ENCODE measurements at places on chromosomes 7 and 10.

DNA sequence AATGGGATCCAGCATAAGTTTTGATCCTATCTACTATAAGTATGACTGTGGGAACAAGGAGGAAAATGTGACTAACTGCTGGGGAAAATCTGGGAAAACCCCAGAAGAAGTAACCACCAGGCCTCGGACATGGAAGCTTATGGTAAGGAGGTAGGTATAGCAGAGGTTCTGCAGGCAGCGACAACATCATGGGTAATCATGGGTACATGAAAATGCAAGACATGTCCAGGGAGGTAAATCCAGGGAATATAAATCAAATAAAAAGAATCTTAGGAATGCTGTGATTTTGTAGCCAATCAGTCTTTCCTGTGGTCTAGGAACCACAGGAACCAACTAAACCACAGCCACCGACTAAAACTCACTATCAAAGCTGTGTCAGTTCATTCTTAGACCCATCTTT, 168.3 kb upstream of the NPY start:
- no peak for DNase-seq

DNA sequence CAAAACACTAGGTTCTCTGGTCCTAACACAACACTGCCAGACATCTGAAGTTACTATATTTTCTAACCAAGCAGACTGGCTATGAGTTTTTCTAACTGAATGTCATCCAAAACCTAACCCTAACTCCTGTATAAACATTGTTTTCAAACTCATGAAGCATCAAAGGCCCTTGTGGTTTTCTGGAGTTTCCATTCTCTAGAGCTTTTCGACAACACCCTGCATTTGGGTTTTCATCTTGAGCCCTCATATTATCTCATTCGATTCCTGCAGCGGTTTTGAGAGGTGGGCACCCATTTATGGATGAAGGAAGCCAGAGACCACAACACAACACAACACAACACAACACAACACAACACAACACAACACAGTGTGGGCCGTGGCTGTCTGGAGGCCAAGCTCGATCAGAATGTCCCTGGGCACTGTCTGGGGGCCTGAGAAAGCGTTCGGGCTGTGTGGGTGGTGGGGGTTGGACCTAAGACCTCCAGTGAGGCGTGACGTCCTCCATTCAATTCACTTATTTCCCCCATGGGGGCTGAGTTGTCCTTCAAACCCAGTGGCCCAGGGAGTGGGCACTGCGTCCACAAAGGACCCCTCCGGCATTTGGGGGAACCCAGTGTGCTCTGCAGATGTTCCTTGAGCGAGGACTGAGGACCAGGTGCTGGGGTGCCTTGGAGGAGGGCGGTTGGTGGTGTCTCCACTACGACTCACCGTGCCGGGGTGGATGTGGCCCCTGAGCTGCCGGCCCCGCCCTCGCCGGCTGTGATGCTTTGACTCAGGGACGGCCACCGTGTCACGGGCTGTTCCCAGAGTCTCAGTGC, 490.4 kb downstream of the DNAJB6 start:
- no peak for DNase-seq

DNA sequence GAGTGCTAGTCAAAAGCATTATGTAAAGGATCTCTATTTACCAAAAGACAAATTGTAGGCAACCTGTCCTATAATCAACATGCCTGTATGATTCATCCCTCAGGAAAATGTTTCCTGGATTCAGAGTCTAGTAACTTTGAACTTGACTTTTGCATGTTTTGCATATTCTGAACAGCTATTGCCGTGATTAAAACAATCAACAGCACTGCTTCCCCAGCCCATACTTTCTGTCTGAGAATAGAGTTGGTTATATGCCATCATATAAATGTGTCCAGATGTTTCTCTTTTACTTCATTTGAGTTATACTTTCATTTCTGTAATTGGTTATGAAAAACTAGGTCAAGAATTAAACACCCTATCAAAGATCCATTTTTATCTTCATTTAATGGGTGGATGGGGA, 83.5 kb downstream of the ZMYND11 start:
- DNase-seq: no peak

GRCh38 chr7:86645676-86646276, 2.1 kb downstream of the GRM3 start:
- DNase-seq: peak; percentile 65

DNA sequence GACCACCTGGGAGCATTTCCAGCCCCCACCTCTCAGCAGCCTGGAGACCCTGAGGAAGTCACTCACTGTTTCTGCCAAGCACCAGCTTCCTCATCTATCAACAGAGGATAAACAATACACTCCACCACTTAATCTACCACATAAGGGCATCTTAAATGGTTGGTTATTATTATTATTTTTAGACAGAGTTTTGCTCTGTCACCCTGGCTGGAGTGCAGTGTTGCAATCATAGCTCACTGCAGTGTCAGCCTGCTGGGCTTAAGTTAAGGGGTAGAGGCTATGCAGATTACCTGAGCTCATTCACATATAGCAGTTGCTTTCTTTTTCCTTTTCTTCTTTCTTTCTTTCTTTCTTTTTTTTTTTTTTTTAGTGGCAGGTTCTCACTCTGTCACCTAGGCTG, 59.5 kb upstream of the ELN start:
- DNase-seq: no peak

DNA sequence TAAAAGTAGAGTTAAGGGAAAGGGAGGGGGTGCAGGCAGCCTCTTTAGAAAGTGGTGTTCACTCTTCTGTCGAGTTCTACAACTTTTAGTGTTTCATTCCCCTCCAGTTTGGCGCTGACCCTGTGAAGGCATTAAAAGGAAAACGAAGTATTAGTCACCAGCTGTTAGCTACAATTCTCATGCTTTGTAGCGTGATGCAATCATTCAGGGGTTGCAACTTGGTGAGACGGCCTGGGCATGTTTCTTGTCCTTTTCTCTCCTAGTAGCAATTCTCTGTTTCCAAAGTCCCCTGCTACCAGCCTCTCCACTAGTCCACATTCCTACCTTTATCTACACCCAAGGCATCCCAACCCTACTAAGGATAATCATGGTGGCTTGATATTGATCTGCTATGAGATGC, 33.7 kb upstream of the DGKI start:
- no peak for DNase-seq

- DNase-seq: no peak
Measured at GRCh38 chr10:52082307-52082706, 231.8 kb upstream of the DKK1 start.

GRCh38 chr10:116160271-116160670, 112.7 kb downstream of the GFRA1 start:
- DNase-seq: no peak

DNA sequence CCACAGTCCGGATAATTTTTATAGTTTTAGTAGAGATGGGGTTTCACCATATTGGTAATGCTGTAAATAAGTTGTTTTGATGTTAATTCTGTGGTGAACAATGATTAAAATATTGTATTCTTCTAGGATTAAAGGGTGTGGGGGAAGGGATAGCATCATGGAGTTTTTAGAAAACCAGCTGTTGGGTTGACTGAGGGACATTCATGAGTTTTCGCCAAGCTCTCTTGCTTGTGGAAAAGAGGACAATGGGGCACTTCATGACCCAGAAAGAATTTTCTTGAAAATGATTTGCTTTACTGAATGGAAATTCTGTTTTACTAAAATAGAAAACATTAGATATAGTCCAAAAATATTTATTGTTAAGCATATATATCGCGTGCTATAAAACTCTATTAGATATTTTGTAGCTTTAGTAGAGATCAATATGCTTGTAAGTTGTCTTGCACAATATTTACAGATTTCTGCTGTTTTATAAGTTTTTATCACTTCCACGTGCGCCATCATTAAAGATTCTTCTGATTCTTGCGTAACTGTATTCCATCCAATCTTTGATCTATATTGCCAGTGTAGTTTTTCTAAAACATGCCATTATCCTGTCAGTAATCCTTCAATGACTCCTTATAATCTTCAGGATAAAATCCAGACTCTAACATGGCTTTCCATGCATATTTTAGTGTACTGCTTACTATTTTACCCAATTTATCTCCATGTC, 41.8 kb downstream of the LCOR start:
- no peak for DNase-seq

DNA sequence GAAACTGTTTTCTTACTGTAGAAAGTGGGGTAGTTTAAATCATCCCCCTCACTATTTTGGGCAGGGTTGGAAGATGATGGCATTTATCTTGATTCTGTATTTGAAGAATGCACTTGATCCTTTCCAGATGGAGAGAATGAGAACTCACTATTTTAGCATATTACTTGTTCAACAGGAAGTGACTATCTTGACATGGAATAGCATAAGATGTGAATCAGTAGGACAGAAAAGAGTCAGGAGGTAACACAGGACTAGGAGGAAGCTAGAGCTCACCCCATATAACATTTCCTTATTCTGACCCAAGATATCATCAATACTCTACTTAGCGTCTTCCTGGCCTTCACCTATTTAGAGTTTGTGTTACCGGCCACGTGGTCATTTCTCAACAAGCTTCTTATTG, 400.2 kb downstream of the PHTF2 start:
- no peak for DNase-seq

DNA sequence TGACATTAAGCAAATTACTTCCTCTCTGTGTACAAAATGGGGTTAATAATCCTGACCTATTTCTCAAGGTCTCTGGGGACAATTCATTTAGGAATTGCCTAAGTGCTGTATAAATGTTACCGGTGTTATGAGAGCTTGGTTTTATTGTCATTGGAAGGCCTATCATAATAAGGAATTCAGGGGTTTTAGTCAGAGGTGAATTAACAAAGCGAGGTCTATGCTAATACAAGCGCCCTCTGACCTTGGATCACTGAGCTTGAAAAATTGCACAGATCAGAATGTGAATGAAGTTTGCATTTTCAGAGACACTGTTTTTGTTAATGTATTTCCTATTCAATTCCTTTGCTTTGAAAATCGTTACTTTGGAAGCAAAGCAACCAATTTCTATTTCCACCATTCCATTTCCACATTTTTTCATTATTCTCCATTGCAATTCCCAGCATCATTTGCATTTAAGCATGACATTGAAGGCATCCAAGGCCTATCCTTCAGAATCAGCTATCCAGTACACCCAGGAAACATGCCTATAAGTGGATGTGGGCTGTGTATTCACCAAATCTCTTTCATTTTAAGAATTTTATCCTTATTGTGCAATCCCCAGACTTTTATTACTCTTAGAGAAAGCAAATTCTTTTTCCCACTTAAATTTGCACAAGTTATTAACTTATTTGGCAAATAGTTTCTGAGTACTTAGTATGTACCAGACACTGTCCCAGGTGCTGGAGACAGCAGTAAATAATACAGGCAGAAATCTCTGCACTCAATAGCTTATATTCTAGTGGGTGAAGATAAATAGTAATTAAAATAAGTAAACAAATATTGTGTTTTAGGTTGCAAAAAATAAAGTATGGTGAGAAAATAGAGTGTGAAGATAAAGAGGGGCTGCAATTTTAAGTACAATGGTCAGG, 133.1 kb downstream of the NRCAM start:
- no peak for DNase-seq

- DNase-seq: no peak
Measured at GRCh38 chr7:52777051-52777822, 258.2 kb upstream of the POM121L12 start.

GRCh38 chr7:128713794-128714193, 25.4 kb upstream of the CALU start:
- no peak for DNase-seq

DNA sequence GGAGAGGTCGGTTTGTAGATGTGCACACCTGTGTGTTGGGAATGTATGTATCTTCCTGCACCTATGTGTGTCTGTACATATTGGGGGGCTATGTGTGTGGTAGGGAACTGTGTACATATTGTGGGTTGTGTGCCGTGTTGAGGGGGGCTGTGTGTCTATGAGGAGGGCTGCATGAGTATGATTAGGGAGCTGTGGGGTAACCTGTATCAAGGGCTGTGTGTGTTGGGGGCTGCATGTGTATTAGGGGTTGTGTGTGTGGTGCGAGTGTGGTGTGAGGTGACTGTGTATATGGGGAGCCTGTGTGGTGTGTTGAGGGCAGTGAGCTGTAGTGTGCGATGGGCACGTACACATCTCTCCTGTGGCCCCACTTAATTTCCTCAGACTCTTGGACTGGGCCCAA, 22.2 kb upstream of the PAX2 start:
- DNase-seq: no peak

DNA sequence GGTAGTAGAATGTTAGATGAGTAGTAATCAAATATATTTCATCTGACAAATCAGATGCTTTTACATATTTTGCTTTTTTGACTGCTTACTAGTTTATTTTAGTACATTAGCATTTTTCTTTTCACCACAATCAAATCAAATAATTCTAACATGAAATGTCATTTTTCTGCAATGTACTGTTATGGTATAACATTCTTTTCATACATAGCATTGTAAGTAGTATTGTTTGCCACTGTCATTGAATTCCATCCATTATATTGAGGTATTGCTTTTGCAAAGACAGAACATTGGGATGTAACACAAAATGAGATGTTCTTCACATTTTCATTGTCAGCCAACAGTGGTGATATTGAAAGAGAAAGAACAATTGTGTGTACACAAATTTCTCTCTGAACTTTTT, 107.4 kb downstream of the TRIL start:
- no peak for DNase-seq

Data from NCI-H526 treated with DMSO at 0.1 percent for 48 hours (cell line).